ENCODE measurements at places on chromosomes 11 and 22. TPM values are rescaled to one million over a fixed set of nuclear protein-coding genes. Genes with fewer than 3 reads are reported as not detected.

GRCh38 chr11:104895634-104896033 lies 2.6 kb downstream of the CASP12 start:
- DNase-seq = no peak

GRCh38 chr22:47125603-47126002 lies 363.2 kb downstream of the TBC1D22A start:
- DNase-seq = no peak

DNA sequence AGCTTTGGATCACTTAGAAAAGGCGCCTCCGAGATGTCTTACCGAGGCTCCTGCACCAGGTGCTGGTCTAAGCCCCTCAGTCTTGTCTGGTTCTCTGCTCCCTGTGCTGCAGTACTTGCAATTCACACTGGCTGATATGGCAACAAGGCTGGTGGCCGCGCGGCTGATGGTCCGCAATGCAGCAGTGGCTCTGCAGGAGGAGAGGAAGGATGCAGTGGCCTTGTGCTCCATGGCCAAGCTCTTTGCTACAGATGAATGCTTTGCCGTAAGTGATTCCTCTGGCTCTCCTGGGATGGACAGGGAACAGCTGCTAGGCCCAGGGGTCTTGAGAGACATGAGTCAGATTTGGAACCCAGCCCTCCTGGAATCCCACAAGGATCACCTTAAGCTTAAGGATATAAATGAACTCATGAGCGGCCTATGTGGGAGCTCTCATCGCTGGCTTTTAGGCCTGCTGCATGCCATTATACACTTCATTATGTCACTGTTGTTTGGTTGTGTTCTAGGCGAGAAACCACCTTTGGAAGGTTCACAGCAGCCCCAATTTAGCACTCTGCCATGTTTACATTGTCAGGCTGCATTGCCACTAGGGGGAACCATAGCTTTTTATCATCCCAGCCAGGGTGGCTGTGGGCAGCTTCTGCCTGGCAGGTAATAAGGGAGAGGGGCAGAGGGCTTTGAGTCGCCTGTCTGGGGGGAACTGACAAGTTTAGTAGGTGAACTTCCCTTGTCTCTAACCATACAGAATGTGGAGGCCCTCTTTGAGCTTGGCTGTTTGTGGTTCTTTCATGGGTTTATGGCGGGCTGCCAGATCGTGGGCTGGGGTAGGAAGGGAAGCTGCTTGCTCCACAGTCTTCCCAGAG lies 8.5 kb downstream of the ACAD8 start:
- DNase-seq = no peak

The CALCA gene
- 15.2 TPM for polyA plus RNA-seq

GRCh38 chr22:20109411-20110358 lies 6.2 kb upstream of the RANBP1 start:
- DNase-seq = no peak

- DNase-seq = no peak
These were observed 275.0 kb upstream of the SESN3 start for GRCh38 chr11:95505927-95506426.

DNA sequence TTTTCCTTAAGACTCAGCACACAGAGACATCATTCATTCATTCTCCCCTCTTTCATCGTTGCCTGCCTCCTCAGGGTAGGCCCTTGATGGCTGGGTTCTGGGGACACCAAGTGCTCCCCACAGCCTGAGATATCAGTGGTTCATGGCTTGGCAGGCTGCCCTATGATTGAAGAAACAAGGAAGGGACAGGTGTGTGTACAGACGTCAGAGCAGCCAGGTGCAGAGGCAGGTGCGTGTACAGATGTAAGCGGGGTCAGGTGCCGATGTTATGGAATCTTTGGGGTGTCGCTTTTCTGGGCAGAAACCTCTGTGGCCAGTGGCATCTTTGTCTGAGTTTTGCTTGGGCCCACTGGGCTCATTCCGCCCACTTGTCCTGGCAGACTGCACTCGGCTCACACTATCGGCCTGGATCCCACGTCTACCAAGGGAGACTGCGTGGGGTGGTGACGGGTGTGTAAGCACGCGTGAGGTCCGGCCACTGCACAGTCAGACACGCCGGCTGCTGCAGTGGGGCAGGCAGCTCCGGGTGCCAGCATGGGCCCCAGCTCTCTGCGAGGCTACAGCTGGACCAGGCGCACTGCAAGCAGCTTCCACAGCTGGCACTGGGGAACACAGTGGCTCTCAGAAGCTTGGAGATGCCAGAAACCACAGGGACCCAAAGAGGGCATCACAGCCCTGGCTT lies 20.9 kb upstream of the KIAA0930 start:
- no peak for DNase-seq

GRCh38 chr11:118604566-118604965 lies 2.8 kb upstream of the PHLDB1 start:
- no peak for DNase-seq

DNA sequence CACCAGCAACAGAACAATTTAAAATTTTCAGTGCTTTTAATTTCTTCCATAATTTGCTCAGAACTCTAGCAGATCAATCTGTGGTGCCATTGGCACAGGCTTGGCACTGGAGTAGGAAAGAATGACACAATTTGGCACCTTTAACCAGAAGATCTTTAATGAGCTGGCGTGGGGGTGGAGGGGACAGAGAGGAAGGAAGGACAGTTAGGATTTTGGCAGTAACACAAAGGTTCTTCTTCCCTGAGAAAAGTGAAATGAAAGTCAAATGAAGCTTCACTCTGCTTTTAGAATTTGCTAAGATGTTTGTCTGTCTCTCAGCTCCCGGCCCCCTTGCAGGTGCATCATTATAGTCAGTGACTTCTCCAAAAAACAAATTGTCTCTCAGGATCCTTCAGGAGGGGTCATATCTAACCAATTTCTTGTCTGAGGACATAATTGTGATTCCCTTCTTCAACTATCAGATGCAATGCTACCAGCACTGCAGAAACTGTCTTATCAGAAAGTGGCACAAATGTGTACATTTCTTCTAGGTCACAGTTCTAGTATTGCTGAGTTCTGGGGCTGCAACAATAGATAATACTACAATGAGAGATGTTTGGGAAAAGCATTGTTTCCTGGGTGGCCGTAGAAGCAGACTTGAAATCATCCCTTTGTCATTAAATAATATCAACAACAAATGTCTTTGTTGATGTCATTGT lies 66.8 kb downstream of the CSTPP1 start:
- DNase-seq = no peak

- no peak for DNase-seq
These were observed 88.2 kb downstream of the SIK3 start for GRCh38 chr11:117009905-117010605.

DNA sequence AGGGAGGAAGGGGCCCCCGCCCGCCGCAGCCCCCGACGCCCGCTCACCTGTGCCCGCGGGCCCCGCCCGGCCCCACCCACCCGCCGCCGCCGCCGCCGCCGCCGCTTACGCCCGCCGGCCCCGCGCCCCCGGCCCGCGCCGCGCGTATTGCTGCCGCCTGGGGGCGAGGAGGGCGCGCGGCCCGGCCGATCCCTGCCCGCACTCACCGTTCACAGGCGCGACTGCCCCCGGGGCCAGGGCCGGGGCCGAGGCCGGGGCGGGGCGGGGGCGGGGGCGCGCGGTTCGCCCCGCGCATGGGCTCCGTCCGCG lies 212 bp downstream of the HRAS start:
- no peak for DNase-seq

- no peak for DNase-seq
These were observed 29.1 kb upstream of the CCND1 start for GRCh38 chr11:69611548-69612526.

- DNase-seq = no peak
These were observed 16.0 kb downstream of the CLTCL1 start for GRCh38 chr22:19275513-19275912.

DNA sequence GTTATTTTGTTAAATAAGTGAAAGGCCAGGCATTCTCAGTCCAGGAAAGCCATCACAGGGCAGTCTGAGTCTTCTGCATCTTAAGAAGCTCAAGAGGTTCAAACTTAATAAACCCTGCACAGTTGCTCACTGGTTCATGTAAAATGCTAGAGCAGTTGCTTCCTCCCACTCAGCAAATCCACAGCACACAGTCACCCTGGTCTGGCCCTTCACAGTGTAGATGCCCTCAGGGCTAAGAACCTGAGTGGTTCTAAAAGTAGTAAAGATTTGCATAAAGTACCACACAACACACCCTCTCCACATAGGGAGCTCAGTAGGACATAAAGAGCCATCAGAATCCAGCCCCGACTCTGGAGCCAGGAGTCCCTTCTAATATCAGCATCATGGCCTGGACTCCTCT lies 58.7 kb downstream of the ZNF280B start:
- no peak for DNase-seq

GRCh38 chr11:68021167-68021787 lies 9.2 kb upstream of the NDUFS8 start:
- DNase-seq = no peak

The SLC6A5 gene
- polyA plus RNA-seq = 0.50 TPM

GRCh38 chr22:22759371-22759770 lies 115.0 kb downstream of the GGTLC2 start:
- no peak for DNase-seq

DNA sequence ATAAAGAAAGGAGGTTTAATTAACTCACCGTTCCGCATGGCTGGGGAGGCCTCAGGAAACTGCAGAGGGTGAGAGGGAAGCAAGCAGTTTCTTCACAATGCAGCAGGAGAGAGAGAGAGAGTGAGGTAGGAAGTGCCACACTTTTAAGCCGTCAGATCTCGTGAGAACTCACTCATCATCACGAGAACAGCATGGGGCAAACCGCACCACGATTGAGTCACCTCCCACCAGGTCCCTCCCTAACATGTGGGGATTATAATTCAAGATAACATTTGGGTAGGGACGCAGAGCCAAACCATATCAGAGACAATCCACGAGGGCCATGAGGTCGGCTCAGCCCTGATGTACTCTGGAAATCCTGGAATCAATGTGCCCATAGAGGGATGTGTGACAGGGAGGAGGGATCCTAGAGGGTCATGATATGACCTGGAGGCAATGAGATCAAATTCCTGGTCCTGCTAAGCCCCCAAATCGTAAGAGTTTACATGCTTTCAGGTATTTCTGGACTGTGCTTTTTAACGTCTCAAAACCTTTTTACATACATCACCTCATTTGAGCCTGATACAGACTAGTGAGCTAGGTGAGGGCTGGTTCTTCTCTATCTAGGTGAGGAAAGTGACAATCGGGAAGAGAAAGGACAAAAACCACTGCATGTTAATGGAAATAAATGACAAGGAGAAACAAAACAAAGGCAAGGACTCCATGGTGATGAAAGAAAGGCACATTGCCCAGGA lies 19.5 kb upstream of the RASSF10 start:
- no peak for DNase-seq

The LRRN4CL gene
- 1.1 TPM for polyA plus RNA-seq

DNA sequence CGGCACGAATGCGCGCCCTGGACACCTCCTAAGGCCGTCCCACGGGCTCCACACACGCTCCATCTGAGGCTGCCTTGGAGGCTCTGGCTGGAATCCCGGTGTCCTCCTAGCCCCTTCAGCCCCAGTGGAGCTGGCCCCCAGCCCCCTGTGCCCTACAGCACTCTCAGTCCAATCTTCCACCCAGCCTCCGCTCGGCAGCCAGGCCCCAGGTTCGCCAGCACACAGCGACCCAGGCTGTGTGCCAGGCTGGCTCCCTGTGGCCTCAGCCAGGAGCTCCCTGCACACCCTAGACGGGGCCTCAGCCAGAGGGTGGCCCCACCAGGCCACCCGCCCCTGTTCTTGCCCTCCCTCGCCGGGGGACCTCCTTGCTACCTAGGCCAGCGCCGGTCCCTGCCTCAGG lies 18.6 kb downstream of the MOB2 start:
- no peak for DNase-seq

GRCh38 chr22:32926600-32926999 lies 125.1 kb downstream of the TIMP3 start:
- DNase-seq = no peak

DNA sequence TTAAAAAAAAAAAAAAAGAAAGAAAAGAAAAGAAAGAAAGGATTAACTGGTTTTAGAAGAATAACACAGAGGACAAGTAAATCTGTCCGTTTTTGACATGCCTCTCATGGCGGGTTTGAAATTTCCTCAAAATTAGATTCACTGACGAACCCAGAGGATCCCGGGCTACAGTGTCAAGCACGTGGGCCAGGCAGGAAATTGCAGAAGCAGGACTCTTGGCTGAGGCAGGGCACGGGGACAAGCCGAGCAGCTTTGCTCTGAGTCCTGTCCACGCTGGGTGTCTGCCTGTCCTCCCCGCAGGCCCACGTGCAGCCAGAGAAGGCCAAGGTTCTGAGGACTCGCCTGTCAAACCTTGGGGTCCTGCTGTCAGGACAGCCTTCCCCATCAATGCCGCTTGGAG lies 24.7 kb downstream of the GAL start:
- no peak for DNase-seq

GRCh38 chr11:45209891-45210699 lies 63.7 kb downstream of the PRDM11 start:
- peak; percentile 78 for DNase-seq

DNA sequence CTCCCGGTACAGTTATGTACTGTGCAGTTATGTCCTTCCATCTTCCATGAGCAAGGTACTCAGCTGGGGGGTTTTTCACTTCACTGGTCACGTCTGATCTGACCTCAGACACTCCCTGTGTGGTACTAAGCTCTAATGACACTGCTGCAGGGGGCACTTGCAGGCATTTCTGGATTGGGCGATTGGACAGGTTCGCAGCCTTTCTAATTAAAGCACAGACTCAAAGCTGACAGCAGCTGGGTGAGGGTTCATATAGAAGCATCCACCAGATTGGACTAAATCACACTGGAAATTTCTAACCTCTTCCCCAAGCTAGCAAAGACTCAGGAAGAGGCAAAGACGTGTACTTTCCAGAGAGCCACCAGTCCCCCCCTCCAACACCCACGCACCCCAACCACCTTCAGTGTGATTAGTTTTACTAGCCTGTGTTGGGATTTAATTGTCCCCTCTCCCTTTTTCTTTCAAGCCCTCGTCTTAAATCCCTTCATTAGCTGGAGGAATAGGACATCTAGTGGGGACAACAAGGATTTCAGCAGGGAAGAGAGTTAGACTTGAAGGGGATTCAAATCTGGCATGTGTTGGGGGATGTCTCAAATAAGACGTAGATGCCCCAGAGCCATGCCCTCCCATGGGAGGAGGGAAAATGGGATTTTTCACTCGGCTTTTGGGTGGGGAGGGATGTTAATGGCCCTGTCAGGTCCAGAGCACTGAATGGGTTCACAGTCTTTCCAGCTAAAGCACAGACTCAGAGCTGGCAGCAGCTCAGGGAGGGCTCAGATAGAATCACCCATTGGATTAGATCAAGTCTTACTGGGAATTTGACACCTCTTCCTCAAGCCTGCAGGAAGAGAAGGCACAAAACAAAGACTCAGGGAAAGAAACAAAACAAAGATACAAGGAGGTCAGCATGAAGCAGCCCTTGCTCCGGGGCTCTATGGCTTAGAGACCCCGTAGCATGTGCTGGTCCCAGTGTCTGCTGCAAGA lies 10.9 kb downstream of the INS start:
- DNase-seq = no peak
